ENCODE measurements at places on chromosomes 3 and 15. TPM values are rescaled to one million over a fixed set of nuclear protein-coding genes. Genes with fewer than 3 reads are reported as not detected.
A peak's percentile ranks its signal among the peaks of the same experiment; 100 is the strongest.

GRCh38 chr15:83288381-83288801 is 3.9 kb upstream of the BNC1 start:
- peak; percentile 41 for DNase-seq

DNA sequence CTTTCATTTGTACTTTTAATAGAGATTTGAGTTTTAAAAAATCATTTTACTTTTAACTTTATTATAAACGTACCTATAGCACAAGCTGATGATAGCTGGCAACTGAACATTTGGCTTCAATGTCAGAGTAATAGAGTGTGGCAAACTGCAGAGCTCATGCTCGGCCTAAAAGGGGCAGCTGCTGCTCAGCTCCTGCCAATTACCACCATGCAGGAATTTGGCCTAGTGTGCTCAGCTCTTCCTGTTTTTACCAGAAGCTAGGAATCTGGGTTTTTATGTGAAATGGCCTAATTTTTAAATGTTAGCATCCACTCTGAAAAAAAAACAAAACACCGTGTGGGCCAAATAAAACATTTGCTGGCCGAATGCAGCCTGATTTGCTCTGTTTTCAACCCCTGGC is 1.8 kb downstream of the IFT122 start:
- DNase-seq: peak; percentile 80

- DNase-seq: no peak
Observed at GRCh38 chr15:44427756-44428724, 611 bp downstream of the CTDSPL2 start.

GRCh38 chr3:40020689-40021088 is 211.3 kb downstream of the MYRIP start:
- DNase-seq: no peak

- peak; percentile 14 for DNase-seq
Observed at GRCh38 chr3:14680716-14681115, 5.8 kb downstream of the C3orf20 start.

- DNase-seq: no peak
Observed at GRCh38 chr3:154684021-154684420, 254.0 kb upstream of the GPR149 start.

DNA sequence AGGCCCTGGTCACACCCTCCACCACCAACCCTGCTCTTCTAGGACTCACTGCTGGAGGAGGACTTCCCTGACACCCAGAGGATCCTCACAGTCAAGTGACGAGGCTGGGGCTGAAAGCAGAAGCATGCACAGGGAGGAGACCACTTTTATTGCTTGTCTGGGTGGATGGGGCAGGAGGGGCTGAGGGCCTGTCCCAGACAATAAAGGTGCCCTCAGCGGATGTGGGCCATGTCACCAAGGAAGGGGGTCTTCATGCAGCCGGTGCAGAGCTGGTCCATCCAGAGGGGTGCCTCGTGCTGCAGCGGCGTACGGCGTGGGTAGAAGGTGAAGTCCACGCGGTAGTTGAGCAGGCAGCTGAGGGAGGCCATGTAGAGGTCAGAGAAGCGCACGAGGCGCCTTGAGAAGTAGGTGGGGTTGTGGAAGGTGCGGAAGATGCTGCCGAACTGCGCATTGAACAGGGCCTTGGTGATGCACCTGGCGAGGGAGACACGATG is 9.4 kb downstream of the NT5DC2 start:
- DNase-seq: no peak

GRCh38 chr3:121330634-121331033 is 215.2 kb downstream of the POLQ start:
- no peak for DNase-seq

DNA sequence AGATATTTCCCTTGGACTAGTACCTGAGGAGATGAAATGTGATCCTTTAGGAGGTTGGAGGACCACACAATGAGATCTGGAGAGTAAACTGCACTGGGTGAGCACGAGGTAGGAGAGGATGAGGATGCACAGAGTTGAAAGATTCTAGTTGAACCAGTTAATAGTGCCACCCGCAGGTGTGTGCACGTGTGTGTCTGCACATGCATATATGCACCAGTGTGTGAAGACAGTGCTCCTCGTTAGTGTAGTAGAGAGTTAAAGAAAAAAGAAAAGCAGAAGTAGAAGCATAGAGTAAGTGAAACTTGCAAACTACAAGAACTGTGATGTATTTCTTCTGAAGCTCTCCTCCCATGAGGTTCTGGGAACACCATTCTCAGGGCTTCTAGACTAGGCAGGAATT is 8.4 kb downstream of the MED12L start:
- DNase-seq: no peak

GRCh38 chr15:82640672-82641071 is 6.5 kb downstream of the CPEB1 start:
- DNase-seq: no peak

DNA sequence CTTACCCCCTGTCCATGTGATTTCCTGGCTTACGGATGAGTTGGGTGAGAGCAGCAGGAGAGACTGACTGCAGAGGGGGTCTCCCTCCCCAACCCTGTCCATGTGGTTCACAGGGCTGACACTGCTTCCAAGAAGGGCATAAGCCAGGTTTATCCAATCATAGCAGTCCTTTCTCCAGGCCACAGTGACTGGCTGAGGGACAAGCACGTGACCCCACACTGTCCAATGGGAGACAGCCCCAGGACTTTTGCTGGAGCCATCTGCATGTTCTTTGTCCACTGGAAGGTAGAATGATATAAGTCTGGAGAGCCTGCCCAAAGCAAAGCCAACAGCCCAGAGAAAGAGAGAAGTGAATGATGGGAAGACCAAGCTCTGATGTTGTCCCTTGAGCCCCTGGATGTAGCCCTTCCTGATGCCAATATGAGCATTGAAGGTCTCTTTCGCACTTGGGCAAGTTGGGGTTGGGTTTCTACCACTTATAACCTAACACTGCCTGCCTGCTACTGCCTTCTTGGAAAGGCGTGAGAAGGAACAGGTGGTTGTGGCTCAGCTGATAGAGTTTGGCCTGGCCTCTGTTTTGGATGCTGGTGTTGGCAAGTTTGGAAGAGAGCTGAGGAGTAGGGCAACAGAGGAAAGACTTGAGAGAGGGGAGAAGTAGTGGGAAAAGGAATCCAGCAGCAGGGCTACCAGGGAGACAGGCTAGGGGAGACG is 41.3 kb upstream of the GRIP2 start:
- no peak for DNase-seq

- no peak for DNase-seq
Observed at GRCh38 chr15:66965201-66965900, 100.1 kb upstream of the SMAD3 start.

DNA sequence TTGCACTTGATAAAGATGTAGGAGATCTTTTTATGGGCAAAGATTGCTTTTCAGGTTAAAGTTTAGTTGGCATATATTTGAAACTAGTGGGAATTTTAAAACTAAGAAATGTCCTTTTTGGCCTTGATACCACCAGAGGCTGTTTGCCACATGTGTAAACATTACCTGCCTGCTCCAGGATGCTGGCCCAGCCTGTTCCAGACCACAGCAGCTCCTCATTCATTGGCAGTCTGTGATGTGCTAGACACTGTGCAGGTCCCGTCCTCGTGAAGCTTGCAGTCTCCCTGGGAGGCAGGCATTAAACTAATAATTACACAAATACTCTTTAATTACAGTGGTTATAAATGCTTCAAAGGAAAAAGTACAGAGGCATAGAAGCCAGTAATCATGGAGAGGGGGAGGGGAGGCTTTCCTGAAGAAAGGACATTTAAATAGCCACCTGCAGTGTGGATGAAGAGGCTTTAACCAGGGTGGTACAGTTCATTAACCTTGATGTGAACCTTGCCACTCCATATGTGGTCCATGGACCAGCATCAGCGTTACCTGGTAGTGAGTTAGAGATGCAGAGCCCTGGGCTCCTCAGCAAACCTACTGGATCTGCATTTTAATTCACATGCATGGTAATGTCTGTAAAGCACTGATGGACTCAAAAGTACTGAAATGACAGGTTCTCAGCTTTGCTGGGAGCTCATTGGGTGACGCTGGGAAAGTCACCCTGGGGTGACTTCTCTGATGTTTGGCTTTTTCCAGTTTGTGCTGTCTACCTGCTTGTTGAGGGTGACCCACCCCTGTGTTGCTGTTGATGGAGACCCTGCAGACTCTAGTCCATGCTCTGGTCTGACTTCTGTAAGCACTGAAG is 5.3 kb downstream of the ZNF710 start:
- DNase-seq: no peak

- no peak for DNase-seq
Observed at GRCh38 chr3:49804141-49805041, 1.3 kb downstream of the INKA1 start.

DNA sequence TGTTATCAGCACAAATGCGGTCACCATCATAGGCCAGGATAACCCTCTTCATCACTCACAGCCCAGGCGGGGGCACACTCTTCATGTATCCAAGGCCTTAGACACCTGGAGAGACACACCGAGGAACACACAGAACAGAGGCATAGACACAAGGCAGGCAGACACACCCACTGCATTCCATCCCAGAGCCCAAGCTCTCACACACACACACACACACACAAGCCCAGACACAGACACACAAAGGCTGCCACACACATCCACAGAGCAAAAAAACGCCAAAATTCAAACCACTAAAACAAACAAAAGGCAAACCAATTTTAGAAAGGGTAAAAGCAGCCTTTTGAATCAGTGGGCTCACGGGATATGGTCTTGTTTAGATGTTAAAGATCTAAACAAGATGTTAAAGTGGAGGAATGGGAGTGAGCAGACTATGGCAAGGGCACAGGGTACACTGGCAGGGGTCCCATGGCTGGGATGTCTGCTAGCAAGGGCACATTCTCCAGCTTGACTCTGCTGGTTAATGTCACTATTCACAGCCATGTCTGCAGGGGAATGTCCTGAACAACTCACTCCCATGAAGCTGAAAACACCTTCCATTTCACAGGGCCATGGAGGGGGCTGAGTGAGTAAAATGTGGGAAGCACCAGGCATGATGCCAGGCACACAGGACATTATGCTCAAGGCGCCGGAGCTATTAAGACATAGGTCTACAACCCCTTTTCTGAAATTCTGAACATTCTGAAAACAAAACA is 14.9 kb upstream of the CRABP1 start:
- DNase-seq: no peak

The SLC7A14 gene
- total RNA-seq: not detected

The RARB gene
- 1.5 TPM for total RNA-seq

The GOLGA8J gene
- total RNA-seq: 0.07 TPM

The PRR20G gene
- total RNA-seq: not detected

The NMNAT3 gene
- total RNA-seq: 1.6 TPM
